Activated CD4-positive, CD25-positive, alpha-beta regulatory T cell treated with anti-CD3 and anti-CD28 coated beads, Interleukin-2, amount 50 U/mL, for 16 hours (primary cell): ENCODE measurements at places on chromosomes 11 and 22.
A peak's percentile ranks its signal among the peaks of the same experiment; 100 is the strongest.

- peak; percentile 19 for DNase-seq
These were observed 5.2 kb downstream of the PCSK7 start for GRCh38 chr11:117226388-117227385.

DNA sequence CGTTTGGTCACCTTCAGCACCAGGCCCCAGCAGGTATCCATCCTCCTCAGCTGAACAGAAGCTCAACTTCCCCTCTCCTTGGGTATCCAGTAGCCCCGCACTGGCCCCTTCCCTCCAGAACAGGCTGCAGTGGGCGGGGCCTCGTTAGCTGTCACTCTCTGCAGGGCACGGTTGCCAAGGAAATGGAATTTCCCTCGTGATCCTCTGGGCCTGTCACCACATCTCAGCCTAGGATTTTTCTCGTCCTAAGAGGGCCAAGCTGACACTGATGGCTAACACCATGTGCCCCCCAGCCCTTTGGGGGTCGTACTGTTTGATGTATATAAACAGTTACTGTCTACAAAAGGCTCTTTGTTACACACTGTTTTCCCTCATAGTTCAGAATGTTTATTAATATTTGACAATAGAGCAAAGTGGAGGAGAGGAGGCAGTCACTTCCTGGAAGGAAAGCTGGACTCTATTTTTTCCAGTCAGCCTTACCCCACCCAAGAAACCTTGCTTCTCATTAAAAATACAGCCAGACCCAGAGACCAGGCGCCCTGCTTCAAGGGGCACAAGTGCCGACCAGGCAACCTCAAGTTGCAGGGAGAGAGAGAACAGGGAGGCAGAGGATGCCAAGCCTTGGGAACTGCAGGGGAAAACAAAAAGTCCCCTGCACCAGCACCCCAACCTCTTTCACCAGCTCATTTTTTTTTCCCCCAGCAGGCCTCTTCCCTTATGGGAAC, 44.5 kb downstream of the FEZ1 start:
- no peak for DNase-seq

DNA sequence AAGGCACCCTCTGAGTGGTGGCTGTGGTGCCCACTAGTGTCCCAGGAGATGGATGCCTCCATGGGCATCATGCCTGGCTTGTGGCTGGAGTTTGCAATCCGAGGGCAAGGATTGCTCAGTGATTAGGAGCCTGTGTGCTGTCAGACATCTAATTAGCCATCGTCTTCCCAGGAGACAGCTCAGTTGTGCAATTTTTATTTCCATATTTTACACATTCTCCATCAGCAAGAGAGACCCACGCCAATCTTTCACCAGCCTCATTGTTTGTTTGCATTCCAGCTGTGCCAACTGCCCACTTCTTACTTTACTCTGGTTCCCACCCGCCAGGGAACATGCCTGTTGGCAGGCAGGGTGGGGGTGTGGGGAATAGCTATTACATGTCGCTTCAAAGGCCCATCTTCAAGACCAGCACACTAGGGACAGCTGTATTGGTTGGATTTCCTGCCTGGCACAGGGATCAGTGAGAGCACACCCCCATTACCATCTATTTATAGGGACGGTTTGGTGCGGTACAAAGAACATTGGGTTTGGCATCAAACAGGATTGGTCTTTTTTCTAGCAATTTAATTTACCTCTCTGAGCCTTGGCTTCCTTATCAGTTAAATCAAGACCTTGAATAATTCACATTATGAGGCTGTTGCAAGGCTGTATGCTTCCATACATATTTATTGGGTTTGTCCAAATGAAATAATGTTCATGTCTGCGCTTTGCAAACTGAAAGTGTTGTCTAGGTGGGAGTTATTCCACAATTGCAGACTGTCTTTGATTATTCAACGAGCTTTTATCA, 80.7 kb upstream of the NAV2 start:
- DNase-seq, result no peak

DNA sequence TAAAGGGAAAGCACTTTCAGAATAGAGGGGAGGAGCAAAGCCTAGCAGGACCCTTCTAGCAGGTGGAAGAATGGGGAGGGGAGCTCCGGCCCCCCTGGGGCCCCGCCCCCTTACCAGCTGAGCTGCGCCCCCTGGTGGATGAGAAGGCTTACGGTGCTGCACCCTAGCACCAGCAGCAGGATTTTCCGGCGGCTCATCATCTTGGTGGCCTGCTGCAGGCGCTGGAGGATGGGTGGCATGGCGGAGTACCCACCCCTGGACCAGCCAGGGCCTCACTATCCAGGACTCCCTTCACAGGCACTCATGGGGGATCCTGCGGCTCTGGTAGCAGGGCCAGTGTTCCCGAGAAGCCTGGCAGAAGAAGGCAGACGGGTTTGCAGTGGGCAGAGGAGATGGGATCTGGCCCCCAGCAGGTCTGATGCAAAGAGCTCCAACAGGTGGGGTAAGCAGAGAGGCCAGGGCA, 3.8 kb downstream of the GAL3ST3 start:
- DNase-seq, result peak; percentile 71

GRCh38 chr11:124210421-124210820, 27.3 kb downstream of the OR10D3 start:
- DNase-seq, result no peak

- no peak for DNase-seq
These were observed 415.9 kb downstream of the TMEM135 start for GRCh38 chr11:87453531-87454089.

DNA sequence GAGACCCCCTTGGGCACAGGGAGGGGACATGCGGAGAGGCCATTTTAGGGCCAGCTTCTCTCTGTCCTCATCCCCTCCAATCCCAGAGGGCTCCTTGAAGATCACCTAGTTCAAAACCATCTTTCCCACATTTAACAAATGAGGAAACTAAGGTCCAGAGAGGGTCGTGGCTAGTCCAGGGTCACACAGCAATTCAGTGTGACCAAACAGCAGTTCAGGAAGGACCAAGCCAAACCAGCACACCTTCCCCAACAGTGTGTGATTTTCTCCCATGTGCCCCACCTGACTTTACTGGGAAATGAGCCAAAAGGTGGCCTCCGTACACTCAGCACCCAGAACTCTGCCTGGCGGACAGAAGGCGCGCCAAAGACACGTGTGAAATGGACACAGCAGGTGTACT, 51.3 kb downstream of the CACNA1I start:
- DNase-seq, result no peak

DNA sequence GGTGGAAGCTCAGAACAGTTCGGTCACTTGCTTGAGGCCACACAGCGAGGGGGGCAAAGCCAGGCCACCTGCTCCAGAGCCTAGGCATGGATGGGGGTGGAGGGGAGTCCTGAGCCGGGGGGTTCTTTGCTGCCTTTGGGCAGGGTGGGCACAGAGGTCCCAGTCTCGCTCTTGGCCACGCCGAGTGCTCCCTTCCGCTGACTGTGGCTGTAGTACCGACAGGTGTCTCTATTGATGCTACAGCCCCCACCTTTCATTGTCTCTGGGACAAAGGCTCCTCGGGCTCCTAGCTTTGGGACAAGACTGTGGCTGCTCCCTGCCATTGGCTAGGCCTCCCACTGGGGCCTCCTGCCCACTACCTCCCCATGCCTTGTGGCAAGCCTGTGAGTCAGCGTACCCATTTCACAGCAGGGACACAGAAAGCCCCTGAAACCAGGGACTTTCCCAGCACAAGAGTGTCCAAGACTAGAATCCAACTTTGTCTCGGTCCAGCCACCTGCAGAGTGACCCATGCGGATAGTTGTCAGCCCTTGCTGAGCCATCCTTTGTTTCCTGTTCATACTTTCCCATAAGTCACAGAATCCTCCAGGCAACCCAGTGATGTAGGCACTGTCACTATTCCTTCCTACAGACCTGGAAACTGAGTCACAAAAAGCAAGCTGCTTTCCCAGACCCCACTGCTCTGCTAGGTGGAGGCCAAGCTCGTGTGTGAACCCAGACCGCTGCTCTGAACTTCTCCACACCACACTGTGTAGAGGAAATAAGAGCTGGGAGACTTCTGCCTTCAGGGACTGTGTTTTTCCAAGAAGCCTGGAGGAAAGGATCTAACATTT, 17.2 kb downstream of the MYEOV start:
- no peak for DNase-seq

- DNase-seq, result no peak
These were observed 83.6 kb upstream of the CRTAM start for GRCh38 chr11:122754553-122755322.

GRCh38 chr22:42720263-42721044, at the start of gene A4GALT:
Gene A4GALT, minus strand, starts transcription at chr22:42720870. Its CDS starts 26,919 bp downstream, at chr22:42693951.
- DNase-seq, result no peak

DNA sequence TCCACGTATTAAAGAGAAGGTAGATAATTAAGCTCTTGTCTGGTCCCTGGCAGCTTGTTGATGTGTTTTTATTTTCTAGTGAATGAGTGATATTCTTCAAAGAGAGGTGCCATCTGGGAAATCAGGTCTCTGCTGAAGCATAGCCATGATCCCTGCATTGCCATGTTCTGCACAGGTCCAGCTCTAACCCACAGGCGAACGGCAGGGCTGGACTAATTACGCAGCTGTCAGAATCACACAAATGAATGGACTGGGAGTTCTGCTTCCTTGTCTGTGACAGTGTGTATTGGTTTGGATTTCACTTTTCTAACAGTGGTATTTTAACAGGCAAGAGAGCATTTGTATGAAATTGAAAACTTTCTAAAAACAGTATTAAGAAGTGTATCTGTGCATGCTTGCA, 235.6 kb downstream of the FAT3 start:
- no peak for DNase-seq

DNA sequence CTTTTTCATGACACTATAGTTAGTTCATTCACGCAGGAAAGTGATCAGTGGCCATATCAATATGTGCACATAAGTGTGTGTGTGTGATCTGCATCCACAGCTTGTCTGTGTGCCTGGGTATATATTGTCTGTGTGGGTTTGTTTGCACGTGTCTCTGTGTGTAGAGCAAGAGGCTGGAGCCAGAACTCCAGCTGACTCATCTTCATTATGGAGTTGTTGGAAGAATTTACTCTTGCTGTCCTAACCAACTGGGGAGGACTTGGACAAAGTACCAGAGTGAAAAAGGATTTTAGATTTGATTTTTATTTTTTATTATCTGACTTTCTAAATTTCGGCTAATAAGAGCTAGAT, 63.9 kb downstream of the TP53I11 start:
- no peak for DNase-seq

GRCh38 chr11:89433278-89433677, 57.9 kb downstream of the NOX4 start:
- DNase-seq, result no peak

DNA sequence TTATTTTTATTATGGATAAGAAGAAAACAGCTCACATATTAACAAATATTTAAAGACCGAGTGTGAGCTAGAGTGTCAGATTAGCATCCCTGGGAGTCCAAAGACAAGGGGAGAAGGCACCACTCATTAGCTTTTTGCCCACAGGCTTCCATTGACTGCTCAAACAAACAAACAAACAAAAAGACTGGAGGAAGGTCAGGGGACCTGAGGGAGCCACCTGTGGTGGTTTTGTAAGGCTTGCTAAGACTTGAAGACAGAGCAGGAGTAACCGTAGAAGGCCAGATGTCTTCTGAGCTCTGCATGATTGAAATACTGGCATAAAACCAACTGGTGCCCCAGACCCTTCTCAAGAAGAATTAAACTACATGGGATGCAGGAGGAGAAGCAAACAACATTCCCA, 395.2 kb upstream of the CNTN5 start:
- no peak for DNase-seq

DNA sequence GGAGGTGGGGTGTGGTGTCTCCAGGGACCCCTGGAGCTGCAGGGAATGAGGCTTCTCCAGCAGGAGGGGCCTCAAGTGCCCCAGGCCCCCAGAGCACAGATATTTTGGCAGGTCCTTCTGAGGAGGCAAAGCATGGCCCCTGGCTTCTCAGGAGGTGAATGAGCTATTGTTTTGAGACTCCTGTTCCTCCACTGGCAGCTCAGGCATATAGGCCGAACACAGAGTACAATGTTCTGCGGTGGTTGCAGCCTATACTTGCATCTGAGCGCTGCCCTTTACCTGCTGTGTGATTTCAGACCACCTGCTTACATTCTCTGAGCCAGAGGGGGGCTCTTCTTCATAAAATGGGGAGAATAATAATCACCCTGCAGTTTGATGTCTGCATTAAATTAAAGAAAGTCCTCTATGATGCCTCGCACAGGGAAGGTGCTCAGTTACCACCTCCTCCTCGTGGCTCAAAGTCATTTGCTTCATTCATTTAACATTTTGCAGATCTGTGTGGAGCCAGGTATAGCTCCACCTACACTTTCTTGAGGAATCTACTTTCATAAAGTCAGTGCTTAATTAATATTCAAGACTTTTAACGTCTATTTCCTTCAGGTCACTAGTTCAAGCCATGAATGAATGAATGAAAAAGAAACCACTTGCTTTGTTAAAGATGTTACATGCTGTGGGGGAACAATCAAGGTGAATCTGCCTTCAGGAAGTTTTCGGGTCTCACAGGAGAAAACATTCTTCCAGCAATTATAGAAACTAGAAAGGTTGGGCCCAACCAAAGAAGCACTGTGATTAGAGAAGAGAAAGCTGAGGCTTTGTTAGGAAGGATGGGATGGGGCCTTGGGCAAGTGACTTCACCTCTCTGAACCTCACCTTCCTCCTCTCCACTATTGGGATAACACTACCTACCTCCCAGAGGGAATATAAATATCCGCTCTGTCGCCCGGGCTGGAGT, 68.4 kb downstream of the ADAMTS15 start:
- no peak for DNase-seq

GRCh38 chr22:28043266-28043665, 124.2 kb upstream of the PITPNB start:
- no peak for DNase-seq

- no peak for DNase-seq
These were observed 60.2 kb downstream of the MICAL3 start for GRCh38 chr22:17964156-17964555.

DNA sequence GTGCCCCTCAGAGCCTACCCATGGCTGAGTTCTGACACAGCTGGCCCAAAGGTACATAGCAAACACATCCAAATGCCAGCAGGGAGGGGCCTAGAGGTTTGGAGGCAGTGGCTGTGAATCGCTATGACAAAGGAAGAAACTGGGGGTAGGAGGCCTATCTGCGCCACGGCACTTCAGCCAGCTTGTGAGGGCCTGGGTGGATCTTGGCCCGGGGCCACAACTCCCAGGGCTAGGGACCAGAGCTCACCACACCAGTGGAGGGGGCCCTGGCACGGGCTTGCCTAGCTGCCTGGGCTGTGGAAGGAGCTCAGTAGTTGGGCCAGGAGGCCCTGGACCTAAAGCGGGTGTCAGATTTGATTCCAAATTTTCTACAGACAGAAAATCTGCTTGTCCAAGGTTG, 9.4 kb upstream of the NAP1L4 start:
- no peak for DNase-seq
